ENCODE measurements at places on chromosomes 3 and 15.

DNA sequence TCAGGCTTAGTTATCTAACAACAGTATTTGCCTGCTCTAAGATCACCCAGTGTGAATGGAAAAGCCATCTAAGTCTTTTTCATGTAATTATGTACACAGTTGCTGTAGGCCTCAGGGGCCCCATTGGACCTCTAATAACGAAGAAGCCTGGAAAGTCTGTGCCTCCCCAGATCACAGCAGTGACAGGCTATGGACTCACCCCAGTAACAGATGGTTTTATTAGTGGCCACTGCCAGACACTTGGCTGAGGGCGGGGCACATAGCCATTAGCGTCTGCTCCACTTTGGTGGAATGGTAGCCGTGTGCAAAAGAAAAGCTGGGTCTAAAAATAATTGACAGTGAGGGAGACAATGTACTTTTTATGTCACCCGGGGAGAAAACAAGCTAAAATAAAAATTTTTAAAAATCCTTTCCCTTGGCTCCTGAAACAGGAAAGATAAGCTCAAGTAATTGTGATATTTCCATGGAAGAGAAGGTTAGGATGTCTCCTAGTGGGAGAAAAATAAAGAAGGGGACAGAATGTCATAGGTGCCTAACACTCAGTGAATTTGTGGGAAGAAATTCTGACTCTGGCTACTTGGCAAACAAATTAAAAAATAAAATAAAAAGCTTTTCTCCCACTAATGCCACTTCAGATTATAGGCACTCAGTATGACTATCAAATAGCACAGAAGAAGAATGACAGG, 44.3 kb upstream of the ZNF385D start:
- DNase-seq = no peak

GRCh38 chr3:23111797-23112196, 91.3 kb upstream of the UBE2E2 start:
- no peak for DNase-seq

GRCh38 chr15:91866971-91867372, 13.5 kb downstream of the SLCO3A1 start:
- no peak for DNase-seq

GRCh38 chr15:93138681-93139250, 49.8 kb upstream of the RGMA start:
- no peak for DNase-seq

- no peak for DNase-seq
Measured at GRCh38 chr3:17985658-17986347, 243.4 kb upstream of the TBC1D5 start.

- DNase-seq = no peak
Measured at GRCh38 chr15:58148633-58149445, 10.7 kb downstream of the AQP9 start.

- no peak for DNase-seq
Measured at GRCh38 chr3:72338082-72338941, 509.9 kb downstream of the SHQ1 start.

DNA sequence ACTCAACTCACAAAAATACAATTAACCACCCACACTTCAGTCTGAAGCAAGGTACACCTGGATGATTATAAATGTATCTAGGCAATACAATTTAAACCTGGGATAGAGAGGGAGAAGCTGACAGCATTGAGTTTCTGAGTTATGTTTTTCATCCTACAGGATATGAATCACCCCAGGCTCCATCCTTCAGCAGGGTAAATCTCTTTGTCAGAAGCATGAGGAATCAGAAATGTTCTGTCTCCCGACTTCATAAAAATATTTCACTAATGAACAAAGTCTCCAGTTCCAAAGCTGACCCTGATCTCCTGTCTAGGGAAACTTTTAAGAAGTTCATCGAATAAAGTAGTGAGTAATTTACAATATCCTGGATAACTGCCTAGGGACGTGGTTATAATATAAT, 25.5 kb upstream of the FRMD4B start:
- no peak for DNase-seq

DNA sequence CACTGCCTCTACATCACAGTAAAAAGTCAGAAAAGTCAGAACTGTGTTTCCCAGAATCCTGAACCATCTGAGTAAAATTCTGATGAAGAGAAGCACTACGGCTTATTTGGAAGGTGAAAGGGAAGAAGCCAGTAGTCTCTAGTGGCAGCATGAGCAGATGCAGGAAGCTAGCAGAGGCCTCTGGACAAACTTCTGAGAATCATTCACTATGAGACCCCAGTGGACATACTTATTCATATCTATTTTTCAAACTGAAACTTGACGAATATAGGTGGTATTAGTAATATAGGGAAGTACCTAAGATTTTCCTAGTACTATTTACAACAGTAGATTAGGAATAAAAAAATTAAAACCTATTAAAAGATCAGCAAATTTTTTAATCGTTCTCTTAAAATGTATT, 272.8 kb upstream of the TTC14 start:
- no peak for DNase-seq

DNA sequence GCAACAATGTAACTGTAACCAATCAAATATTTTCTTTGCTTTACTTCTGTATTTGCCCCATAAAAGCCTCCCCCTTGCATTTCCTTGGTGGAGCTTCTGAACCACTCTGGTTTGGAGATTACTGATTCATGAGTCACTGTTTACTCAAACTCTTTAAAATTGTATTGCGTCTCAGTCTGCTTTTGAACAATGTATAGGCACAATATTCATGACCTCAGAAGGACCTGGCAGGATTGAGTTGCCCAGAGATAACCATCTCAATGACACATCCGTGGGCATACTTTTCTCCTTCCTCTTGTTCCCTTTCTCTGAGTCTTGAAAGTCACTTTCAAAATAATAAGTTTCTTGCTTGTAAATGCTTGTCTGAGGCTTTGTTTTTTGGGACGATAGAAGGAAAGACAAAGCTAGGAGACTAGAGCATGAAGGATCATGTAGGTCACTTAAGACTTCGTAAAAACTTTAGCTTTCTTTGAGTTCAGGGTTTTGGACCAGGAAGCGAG, 57.1 kb upstream of the POU1F1 start:
- no peak for DNase-seq

DNA sequence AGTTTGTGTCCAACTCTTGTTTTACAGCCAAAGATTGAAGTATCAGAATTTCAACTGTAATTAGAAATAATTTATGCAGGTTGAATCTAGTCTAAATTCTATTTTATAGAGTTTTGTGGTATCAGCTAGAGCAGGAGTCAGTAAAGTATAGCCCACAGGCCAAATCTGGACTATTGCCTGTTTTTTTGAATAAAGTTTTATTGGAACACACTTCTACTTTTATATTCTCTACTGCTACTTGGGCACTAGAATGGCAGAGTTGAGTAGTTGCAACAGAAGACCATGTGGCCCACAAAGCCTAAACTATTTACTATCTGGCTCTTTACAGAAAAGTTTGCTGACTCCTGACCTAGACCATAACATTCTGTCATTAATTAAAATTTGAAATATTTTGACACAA, 36.3 kb downstream of the TFG start:
- no peak for DNase-seq

DNA sequence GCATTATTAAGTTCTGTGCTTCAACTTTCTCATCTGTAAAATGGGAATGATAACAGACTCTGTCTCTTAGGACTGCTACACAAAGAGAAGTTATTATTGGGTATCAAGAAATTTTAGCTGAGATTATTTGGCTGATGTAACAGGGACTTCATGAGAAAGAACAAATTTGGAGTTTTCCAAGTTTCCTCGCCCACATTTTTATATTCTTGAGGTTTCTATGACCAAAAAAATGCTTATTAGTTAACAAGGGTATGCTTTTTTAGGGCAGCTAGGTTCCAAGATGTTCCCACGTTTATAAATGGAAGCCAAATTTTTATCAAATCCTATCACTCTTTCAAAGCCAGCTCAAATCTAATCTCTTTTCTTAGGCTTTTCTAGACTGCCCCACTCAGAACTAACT, 50.6 kb upstream of the C3orf80 start:
- DNase-seq = no peak

GRCh38 chr3:182325213-182325950, 467.9 kb upstream of the ATP11B start:
- no peak for DNase-seq
